Lung microvascular endothelial cell (primary cell): ENCODE measurements at places on chromosomes 1 and 21. TPM values are rescaled to one million over a fixed set of nuclear protein-coding genes. Genes with fewer than 3 reads are reported as not detected.

ERG gene
- total RNA-seq: 39.7 and 50.8 TPM in 2 replicates

DNA sequence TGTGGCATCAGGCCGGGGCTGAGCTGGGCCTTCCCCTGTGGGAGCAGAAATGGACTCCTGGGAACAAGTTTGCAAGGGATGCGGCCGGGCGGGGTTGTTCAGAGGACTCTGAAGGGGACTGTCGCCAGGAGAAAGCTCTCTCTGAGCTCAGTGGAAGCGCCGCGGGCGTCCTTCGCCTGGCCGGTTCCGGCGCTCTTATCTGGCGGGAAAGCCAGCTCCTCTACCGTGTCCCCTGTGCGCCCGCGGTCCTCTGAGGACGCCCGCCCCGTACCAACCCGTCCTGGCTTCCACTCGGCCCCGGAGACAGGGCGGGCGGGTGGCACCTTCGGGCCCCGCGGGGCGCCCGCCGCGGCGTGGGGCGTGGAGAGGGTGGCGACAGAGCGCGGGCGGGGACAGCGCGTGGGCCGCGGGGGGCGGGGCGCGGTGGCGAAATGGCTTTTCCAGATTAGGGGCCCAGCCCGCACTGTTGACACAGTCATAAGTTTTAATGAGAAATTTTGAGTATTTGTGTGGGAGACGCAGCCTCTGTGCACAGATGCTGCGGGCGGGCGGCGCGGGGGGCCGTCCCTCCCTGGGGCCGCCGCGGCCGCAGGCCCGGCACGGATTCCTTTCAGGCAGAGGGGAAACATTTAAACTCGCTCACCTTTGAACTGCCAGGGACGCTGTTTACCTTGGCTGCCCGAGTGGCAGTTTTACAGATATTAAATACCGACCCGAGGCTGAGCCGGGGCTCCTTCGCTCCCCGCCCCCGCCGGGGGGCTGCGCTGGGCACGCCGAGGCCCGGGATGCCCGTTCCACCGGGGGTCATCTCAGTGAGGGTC is 70.2 kb downstream of the FOXD2 start:
- DNase-seq: no peak

DNA sequence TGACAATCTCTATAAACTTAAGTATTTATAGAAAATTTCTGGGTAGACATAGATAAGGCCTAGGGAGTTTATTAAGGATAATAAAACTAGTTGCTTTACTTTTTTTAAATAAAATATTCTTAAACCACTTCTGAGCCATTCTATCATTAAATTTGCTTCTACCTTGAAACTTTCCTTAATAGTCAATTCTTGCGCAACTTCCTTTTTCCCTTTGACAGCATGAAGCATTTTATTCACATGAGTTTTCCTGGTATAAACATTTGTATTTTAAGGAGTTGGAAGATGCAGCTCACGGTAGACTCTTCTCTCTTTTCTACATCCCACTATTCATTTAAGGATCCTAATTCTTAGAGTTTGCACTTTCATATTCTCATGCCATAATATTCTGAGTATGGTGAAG is 75.8 kb upstream of the DPH5 start:
- peak; percentile 39 for DNase-seq

- DNase-seq: no peak
These were observed 119.3 kb downstream of the CRYAA start for GRCh38 chr21:43287795-43288755.

GRCh38 chr1:65581119-65581518 is 160.7 kb downstream of the LEPR start:
- peak; percentile 27 for DNase-seq

MR1 gene
- 0.99 and 1.5 TPM in 2 replicates for total RNA-seq

- no peak for DNase-seq
These were observed 300.4 kb upstream of the RUNX1 start for GRCh38 chr21:35349376-35350080.

MCOLN2 gene
- not detected in 2 replicates for total RNA-seq

GRCh38 chr1:116521186-116521585 is 49.6 kb downstream of the CD58 start:
- no peak for DNase-seq

GRCh38 chr1:51284487-51284954 is 45.8 kb downstream of the TTC39A start:
- DNase-seq: no peak

DNA sequence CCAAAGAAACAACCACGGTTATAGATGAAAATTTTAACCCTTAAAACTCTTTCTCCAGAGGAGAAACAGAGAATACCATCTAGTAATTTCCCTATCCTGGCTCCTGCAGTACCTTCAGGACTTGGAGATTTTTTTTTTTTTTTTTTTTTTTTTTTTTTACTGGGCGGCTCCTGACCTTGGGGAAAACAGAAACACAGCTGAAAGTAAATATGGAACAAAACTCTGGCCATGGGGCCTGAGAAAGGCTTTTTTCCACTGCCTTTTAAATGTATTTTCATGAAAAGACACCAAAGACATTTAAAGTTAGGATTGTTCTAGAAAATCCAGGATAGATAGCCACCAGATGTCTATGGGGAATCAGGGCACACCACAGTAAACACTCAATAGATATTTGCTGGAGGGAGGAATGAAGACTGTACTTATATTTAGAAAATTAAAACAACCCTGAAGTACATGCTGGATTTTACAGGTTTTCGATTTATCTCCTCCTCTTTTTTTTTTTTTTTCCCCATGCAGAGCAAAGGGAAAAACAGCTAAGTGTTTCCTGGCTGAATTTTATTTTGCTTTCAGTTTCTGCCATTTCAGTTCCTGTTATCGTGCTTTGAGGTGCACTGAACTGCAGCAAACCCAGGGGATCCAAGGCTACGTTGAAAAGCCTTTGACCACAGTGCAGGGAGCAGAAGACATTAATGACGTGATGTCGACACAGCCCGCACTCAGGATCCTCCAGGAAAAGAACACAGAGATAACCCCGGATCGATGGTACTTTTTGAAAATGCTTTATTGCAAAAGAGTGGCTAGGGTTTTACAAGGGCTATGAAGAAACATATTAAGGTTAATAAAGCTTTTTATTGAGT is 35.7 kb upstream of the CNN3 start:
- peak; percentile 91 for DNase-seq

GRCh38 chr1:36628804-36629203 is 146.1 kb upstream of the CSF3R start:
- DNase-seq: no peak

PTAFR gene
- total RNA-seq: under 0.01 TPM in 2 replicates

PRRX1 gene
- under 0.01 and 0.65 TPM in 2 replicates for total RNA-seq

GSTM2 gene
- 0.87 and 1.4 TPM in 2 replicates for total RNA-seq

TEX38 gene
- total RNA-seq: under 0.01 TPM in 1 of 2 replicates, not detected in the other

DNA sequence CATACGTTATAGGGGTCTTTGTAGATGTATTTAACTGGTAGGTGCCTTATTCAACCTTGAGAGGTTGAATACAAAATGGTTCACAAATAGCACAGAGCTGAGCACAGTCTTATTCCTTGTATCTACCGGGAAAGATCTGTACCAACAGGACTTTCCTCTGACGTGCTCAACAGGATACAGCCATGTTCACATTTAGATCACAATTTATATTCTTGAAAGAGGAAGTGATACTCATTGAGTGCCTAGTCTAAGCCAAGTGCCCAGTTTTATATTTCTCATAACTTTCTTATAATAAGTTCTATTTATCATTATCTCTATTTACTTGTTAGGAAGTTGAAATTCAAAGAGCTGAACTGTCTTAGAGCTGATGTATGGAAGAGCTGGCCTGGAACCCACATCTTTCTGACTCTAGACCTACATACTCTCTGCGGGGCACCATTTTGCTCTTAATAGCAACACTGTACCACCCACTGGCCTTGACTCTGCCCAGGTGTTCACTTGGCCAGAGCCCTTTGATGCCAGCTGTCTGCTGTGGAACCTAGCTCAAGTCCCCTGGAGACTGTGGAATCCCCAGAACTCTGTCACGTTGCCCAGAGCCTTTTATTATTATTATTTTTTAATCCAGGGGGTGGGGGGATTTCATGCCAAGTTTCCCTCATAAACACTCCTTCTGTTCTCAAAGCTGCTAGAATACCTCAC is 156.2 kb downstream of the TPR start:
- DNase-seq: no peak

BCAR3 gene
- 24.6 and 34.1 TPM in 2 replicates for total RNA-seq

RRAGC gene
- 13.3 and 16.1 TPM in 2 replicates for total RNA-seq

DNA sequence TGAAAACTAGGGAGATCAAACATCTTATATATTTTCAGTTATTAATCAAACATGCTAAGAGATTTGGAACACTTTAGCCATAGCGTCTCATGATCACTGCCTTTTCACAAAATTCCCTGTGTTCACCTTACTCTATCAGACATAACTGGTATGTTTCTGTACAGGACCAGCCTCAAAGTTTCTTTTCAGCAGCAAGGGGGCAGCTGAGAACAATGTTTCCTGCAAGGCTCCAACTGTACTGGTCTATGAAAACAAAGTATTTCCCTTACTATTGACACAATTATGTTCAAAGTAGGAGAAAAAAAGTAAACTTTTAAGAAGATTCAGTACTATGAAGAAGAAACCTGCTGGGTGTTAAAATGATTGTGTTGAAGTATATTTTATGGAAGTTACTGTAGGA is 98.5 kb downstream of the ATF6 start:
- DNase-seq: peak; percentile 64

GRCh38 chr1:11729155-11729497 is 6.8 kb upstream of the AGTRAP start:
- no peak for DNase-seq

DNA sequence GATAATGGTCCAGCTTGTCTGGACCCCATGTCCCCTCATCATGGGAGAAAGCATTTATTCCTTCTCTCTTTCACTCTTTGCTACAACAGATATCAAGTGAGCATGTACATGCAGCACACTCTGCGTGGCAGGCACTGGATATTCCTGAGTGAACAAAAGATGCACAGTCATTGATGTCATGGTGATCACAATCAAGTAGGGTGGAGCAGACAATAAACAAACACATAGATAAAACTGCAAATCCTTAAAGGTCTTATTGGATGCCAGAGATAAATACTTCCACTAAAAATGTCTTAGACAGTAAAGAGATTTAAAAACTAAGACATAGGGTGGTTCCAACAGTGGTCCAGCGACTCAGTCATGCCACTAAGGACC is 178.0 kb downstream of the ZC3H11B start:
- no peak for DNase-seq

- DNase-seq: no peak
These were observed 17.8 kb upstream of the EPHA2 start for GRCh38 chr1:16173447-16174260.

NR5A2 gene
- total RNA-seq: 3.4 and 7.2 TPM in 2 replicates

DNA sequence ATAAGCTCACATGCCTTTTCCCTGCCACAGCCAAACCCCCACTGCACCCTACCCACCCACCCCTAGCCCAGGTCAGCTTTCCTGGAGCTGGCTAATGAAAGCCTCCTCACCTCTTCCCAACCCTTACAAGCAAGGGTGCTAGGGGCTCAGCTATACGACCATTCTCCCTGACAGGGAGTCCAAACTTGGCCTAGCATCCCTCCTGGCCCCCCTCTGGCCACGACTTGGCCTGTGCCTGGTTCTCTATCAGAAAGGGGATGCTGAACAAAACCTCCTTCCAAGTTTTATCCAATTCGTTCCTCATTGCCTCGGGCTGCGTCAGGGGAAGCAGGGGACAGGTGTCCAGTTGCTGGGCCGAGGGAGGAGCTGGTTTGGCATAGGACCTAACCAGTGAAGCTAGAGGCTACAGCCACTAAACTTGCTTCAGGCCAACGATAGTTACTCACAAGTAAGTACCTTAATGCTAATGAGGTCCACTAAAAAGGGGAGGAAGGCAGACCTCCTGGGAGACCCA is 8.6 kb downstream of the TMEM81 start:
- no peak for DNase-seq

SYT6 gene
- total RNA-seq: not detected in 2 replicates

NR0B2 gene
- total RNA-seq: not detected in 2 replicates

DNA sequence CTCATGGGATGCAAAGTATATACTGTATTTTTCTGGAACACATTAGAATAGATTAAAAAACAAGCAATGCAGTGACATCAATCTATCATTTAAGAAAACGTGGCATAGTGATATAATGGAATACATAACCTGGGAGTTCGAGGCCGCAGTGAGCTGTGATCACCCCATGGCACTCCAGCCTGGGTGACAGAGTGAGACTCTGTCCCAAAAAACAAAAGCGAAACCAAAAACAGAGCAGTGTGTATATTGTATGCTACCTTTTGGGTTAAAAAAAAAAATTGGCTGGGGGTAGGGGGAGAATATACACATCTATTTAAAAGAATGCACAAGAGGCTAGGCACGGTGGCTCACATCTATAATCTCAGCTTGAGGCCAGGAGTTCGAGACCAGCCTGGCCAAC is 13.5 kb downstream of the SLC2A1 start:
- DNase-seq: no peak

- DNase-seq: no peak
These were observed 138.9 kb downstream of the NR5A2 start for GRCh38 chr1:200166411-200166810.

GRCh38 chr1:58017641-58018040 is 528.9 kb downstream of the OMA1 start:
- DNase-seq: no peak

- DNase-seq: peak; percentile 26
These were observed 214.1 kb downstream of the NUF2 start for GRCh38 chr1:163535807-163536206.

DNA sequence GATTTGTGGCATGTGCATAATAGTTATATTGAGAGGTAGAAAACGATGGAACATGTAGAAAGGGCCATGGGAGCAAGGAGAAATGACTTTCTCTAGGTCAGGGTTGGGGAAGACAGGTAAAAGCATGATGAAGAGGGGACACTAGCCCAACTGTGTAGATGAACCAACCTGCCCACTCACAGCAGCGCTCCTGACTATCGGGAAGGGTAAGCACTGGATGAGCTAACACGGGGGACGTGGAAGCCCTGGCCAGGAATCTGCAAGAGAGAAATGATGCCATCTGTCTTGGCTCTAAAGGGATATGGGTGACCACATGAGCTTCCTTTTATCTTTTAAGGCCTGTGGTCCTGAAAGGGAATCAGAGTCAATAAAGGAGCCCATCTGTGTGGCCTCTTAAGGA is 36.2 kb upstream of the TMEM125 start:
- no peak for DNase-seq

NRDC gene
- 37.9 and 39.2 TPM in 2 replicates for total RNA-seq

IL19 gene
- total RNA-seq: not detected in 2 replicates

DNA sequence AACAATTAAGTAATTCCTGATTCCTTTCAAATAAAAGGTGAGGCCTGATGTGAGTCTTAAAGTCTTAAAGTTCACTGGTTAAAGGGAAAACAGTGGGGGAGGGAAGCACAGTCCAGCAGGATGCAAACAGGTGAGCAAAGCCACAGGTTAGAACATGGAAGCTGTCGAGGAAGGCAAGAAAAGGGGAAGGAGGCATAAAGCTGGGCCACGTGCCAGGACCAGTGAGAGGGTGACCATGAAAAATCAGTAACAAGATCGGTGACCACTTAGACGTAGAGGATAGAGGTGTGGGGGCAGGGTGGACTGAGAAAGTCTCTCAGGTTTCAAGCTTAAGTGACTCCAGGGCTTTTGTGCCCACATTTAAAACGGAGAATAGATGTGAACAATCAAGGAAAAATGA is 231.3 kb downstream of the SETD4 start:
- DNase-seq: no peak

GRCh38 chr1:203174324-203174985 is 1.2 kb downstream of the MYBPH start:
- DNase-seq: no peak
